Fibroblast of upper back skin (primary cell): ENCODE measurements at places on chromosomes 7 and 10.

- peak; percentile 56 for DNase-seq
Observed at GRCh38 chr7:101386558-101387231, 24.0 kb downstream of the COL26A1 start.

DNA sequence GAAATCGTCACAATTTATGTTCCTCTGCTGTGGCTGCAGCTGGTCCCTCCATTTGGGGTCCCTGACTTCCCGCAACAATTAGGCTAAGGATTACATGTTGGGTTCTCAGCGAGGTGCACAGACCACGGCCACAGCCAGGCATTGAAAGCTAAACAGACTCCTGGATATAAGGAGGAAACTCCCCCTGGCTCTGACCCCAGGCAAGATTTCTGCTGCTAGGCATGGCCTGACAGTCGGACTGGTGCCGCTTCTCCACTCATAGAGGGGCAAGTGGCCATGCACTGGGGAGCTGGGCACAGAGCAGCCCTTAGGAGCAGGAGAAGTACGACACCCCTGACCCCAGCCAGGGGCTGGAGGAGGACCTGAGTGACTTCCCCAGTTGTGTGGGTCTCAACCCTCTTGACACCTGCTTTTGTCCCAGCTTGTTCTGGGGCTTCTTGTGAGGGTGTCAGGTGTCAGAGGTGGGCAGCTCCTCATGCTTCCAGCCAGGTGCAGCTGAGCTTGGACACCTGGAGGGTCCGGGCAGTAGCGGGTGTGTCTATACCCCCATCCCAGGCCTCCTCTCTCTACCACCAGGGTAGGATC is 38.3 kb downstream of the TSPAN15 start:
- no peak for DNase-seq

DNA sequence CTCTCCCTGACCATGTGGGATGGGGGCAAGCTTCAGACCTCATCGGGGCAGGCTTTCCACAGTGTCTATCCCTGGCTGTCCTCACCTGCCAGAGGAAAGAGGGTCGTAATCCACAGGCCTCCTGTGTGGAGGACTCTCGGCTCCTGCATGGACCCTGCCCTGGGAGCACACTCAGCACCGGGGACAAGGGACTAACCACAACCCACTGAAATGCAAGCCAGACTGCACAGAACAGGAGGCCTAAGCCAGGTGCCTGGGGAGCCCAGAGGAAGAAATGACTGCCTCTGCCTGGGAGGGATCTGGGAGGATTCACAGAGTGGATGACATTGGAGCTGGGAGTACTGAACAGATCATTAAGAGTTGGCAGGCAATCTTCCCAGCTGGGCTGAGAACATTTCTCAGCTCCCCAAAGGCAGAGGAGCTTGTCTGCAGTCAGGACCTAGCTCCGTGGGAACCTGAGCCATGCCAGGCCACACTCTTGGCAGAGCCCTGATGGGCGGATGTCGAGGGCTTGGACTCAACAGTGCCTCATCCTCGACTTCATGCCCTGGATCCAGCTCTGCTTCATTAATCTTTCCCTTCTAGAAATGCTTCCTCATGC is 213.4 kb downstream of the USP6NL start:
- DNase-seq: peak; percentile 31

- DNase-seq: peak; percentile 81
Observed at GRCh38 chr10:63766745-63767137, 245.5 kb downstream of the REEP3 start.

- no peak for DNase-seq
Observed at GRCh38 chr10:118997379-118997778, 32.1 kb upstream of the NANOS1 start.

GRCh38 chr7:158166386-158167340 is 421.0 kb downstream of the PTPRN2 start:
- no peak for DNase-seq

DNA sequence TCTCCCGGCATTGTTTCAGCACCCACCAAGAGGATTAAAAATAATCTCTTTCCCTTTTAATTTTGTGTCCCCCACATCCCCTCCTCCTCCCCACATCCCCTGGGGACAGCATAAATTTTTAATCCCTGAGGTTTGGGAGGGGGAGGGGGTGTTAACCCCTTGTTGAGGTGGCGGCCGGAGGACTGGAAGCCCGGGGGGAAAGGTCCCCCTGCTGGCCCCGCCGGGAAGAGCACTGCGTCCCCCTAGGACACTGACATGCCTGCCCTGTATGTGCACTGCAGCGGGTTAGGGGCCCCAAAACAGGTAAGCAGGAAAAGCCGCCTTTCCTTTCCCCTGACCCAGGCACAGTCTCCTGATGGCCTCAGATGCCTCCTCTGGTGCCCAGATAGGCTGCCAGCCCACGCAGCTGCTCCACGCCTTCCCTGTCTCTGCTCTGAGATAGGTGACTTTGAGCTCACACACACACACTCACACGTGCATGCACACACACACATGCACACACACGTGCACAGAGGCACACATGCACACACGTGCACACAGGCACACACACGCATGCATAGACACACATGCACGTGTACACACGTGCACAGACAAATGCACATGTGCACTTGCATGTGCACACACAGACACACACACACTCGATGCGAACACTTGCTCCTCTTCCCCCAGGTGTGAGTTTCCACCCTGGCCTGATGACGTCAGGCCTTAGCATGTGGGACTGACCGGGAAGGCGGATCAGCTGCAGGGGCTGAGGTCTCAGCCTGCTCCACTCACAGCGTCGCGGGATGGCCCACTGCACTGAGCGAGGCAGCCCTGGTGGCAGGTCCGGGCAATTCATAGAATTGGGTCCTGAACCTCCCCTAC is 12.3 kb downstream of the CNPY1 start:
- peak; percentile 3 for DNase-seq

- peak; percentile 95 for DNase-seq
Observed at GRCh38 chr7:84251277-84251781, 56.7 kb upstream of the SEMA3A start.

DNA sequence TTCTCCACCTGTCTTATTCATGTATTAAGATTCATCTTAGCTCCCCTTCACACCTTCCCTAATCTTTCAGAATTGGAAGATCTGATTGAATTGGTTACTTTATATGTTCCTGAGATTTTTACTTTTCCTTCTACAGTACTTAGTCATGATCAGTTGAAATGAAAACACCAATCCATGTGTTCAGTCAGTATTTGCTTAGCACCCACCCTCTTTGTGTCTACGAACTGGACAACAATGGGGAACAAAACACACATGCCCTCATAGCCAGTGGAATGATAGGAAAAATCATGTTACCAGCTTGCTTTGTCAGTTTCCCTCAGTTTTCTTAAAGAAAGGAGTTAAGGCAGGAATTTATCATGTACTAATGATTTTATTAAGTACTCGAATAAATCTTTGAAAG is 2.0 kb downstream of the MASTL start:
- DNase-seq: no peak

GRCh38 chr10:75379212-75379724 is 22.3 kb downstream of the ZNF503 start:
- DNase-seq: peak; percentile 25

DNA sequence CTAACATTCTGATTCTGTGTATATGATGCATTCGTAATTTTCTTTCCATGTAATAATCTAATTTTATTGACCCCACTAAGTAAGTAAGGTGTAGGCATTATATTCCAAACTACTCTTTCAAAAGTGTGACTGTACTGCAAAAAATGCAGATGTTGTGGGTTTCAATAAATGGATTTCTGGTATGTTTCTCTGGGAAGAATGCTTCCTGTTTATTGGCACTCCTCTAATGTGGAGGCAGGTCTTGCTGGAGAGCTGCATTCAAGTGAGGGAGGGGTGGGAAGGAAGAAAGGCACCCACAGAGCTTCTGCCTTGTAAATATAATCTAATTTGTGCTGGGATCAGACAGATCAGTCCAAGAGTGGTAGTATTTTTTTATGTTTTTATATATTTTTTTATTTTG is 23.9 kb downstream of the ST7 start:
- peak; percentile 52 for DNase-seq

DNA sequence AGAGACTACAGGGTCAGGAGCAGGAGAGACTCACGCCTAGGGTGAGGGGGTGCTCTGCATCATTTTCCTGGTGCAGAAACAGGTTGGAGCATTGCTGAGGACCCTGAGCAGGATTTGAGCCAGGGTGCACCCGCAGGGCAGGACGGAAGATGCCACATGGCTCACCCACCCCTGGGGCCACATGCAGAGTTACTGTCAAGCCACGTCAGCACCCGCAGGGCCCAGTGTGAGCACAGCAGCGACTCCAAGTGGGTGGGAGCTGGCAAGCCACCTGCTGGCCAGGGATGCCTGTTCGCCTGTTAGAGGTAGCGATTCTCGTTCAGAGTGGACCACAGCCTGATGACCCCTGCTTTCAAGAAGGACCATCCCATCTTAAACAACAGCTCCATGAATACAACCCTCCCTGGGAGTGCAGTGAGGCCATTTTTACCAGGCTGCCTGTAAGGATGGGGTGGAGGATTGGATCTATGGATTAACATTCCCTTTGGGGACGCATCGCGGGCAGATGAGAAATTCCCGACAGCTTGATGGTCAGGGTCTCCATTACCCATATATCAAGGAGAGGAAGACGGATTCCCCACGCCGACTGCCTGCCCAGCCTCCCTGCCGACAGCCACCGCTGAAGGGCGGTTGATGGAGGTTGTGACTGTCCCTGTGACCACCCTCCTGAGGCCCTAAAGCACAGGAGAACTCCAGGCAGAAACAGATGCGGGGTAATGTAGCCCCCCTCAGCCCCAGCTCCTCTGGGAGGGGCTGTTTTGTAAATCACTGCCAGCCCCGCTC is 101.1 kb upstream of the RET start:
- DNase-seq: no peak

DNA sequence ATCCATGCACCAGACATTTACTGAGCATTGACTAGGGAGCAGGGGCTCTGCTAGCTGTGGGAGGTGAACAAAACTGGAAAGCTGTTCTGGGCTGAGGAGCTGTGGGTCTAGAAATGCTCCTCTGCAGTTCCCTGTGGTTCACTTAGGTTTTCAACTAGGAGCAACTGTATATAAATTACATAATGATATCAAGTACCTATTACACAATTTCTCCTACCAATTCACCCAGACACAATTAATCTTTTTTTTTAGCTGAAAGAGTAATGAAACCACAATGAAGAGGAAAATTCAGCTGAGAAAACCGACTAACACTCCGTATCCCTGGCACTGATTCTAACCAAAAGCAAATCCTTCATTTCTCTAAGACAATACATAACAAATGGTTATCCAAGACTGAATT is 39.4 kb downstream of the COL28A1 start:
- DNase-seq: peak; percentile 80

- DNase-seq: no peak
Observed at GRCh38 chr7:98509836-98510235, 107.2 kb upstream of the NPTX2 start.

DNA sequence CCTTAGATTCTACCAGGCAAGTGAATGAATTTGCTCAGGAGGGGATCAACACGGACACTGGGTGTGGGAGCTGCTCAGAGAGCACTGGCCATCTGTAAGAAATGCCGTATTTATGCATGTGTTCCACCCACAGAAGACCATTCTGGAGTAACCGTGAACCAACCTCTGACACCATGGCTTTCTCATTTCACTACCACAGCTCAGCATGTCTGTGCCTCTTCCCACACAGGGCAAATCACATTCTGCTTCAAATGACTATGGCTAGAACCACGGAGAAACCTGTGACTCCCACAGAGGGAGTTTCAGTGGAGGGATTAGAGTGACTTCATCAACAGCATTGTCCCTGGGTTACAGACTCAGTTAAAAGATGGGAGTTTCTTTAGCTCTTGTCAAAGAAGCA is 893.4 kb downstream of the XPNPEP1 start:
- DNase-seq: no peak

- no peak for DNase-seq
Observed at GRCh38 chr7:38756521-38756920, 125.3 kb upstream of the AMPH start.

DNA sequence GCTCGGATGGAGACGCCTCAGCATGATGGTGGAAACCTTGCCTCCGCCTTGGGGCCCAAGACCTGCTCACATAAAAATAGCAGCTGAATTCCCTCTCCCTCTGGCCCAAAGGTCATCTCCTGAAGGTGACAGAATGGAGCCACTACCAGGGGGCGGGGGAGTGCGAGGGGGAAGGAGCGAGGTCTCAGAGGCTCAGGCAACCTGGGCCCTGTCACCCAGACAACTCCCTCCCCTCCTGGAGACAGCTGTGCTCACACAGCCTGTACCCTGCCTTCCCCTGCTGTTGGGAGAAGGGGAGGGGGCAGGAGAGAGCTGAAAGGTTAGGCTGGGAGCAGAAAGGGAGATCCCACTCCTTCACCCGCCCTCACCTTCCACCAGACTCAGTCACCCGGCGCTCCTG is 173.0 kb upstream of the RHEB start:
- DNase-seq: no peak

- no peak for DNase-seq
Observed at GRCh38 chr10:8767591-8767990, 713.1 kb downstream of the GATA3 start.

- no peak for DNase-seq
Observed at GRCh38 chr10:50918529-50918928, 33.1 kb upstream of the A1CF start.

- DNase-seq: peak; percentile 72
Observed at GRCh38 chr7:123643495-123644441, 11.9 kb upstream of the LMOD2 start.

GRCh38 chr10:6279540-6280267 is 77.0 kb downstream of the PFKFB3 start:
- peak; percentile 74 for DNase-seq

DNA sequence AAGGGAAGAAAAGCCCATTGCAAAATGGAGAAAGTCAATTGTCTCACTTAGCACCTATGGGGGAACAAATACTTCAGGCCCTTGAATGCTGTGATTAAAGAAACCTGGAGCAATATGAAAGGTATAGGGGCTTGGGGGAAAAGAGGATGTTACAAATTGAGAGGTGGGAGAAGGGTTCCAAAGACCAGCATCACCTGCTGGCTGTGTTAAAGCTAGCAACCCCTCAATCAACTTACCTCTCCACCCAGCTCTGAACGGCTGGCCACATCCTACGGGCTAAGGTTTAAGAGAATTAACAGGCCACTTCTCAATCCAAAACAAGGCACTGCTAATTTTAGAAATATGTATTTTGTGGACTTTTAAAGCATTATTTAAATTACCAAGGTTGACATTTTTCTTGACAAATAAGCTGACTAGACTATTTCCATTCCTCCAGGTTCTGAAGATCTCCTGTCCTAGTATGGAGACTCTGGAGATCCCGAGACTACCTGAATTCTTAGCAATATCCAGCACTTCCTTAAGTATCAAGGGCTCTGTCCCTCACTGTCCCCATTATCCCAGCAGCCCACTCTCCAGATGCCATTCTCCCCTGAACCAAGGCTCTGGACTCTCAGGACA is 976 bp upstream of the H2BK1 start:
- no peak for DNase-seq
